GM04504 (cell line): ENCODE measurements at places on chromosomes 5 and 9.

DNA sequence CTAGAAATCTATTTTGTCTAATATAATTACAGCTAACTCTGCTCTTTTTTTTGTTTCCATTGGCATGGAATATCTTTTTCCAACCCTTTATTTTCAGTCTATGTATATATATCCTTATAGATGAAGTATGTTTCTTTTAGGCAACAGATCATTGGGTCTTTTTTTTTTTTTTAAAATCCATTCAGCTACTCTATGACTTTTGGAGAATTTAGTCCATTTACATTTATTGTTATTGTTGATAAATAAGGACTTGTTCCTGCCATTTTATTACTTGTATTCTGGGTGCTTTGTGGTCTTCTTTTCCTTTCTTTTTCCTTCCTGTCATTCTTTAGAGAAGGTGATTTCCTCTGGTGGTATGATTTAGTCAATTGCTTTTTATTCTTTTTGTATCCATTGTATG, 296.8 kb downstream of the SMARCA2 start:
- DNase-seq: no peak

GRCh38 chr5:163269624-163270023, 167.8 kb upstream of the CCNG1 start:
- no peak for DNase-seq

DNA sequence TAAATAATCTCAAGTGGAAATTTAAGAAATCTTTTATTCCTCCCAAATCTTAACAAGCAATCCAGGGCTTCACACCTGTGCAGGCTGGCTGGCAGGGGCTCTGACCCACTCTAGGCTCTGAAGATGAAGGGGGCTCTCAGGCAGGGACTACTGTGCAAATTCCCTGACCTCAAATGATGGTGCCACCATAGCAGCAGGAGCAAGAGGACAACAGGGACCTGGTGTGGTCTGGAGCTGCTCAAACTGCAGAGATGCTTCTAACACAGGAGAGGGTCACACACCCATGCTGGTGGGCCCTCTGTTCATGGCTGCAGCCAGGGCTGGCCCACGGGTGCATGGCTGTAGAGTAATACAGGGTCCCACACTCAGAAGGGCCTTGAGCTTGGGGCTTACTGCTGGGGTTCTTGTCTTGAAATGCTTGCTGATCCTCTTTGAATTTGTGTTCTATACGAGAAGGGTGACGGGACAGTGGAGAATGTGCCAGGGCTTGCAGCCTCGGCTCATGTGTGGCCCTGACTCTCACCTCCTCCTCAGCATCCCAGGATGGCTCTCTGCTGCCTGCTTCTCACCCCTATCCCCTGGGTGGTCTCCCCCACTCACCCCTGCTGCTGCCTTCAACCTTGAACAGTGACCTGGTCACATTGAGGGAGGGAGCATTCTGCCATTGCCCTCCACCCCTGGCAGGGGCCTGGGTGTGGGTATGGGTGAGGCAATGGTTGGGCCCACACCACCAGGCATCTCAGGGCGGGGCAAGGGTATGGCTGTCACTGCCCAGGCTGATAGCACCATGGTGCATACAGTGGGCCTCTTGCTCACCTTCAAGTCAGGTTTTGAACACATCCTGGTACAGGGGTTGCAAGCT, 191.7 kb downstream of the FSTL4 start:
- DNase-seq: no peak

DNA sequence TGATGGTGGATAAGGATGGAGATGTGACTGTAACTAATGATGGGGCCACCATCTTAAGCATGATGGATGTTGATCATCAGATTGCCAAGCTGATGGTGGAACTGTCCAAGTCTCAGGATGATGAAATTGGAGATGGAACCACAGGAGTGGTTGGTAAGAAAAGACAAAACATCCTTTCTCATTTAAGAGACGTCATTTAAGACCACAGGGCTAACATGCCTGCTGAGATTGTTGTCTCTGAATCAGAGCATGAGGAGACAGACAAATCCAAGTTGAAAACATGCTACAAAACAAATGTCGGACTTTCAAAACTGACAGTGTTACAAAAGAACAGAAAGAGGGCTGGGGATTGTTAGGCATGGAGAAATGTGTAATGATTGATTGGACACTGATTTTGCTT, 4.6 kb downstream of the CCT5 start:
- DNase-seq: no peak

GRCh38 chr5:33832404-33833236, 59.2 kb downstream of the ADAMTS12 start:
- DNase-seq: no peak

GRCh38 chr5:113219695-113220094, 215.1 kb downstream of the TSSK1B start:
- no peak for DNase-seq

- DNase-seq: no peak
Measured at GRCh38 chr5:103041071-103041676, 78.8 kb downstream of the GIN1 start.

- DNase-seq: no peak
Measured at GRCh38 chr5:112693301-112693700, 44.4 kb upstream of the APC start.

GRCh38 chr9:13478160-13478559, 198.7 kb upstream of the MPDZ start:
- DNase-seq: no peak

- no peak for DNase-seq
Measured at GRCh38 chr5:32360906-32361305, 48.2 kb upstream of the MTMR12 start.

DNA sequence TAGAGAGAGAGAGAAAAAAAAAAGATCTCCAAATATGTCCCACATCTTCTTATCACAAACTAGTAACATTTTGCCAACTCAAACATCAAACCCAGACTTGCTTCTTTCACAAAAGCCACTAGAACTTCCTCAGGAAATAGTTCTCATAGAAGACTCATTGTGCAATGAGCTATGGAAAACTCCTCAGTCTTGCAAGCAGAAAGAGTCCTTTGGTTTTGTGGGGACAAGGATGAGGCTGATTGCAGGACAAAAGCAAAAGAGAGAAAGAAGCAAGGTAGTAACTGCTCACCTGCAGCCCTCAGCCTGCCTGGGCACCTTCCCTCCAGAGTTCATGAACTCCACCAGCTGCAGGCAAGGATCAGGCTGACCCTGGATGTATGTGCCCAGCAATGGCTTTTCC, 399.0 kb downstream of the IRX1 start:
- DNase-seq: no peak

- DNase-seq: no peak
Measured at GRCh38 chr5:99807346-99807745, 727.8 kb upstream of the FAM174A start.

- DNase-seq: no peak
Measured at GRCh38 chr5:160133071-160133917, 14.0 kb upstream of the PWWP2A start.

DNA sequence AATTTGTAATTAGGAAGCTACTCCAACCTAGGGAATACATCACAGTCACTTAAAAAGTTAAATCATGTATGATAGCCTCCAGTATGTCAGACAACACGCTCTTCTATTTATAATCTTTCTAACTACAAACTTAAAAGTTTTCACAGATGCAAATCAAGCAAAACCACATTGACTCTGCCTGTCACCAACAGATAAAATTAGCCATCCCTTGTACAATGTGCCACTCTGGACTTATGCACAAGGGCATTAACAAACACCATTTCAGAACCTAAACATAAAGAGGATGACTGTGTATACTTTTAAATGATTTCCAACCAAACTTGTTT, 14.7 kb downstream of the ERP44 start:
- DNase-seq: no peak

GRCh38 chr5:150320044-150320613, 17.4 kb upstream of the ARSI start:
- peak; percentile 97 for DNase-seq

DNA sequence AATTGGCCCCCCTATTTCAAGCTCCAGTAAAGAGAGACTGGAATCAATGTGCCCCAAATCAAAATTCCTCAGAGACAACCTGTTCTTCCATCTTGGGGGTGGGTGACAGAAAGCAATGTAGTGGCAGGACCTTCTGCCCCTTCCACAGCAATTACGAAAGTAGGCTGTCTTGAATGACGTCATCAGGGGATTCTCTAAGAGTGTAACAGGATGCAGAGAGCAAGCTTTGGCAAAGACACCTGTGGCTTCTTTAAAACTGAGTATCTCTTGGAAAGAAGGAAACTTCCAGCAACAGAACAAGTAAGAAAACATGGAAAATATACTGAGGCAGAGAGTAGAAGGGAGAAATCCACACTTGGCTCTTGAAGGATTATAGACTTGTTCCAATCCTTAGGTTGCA, 247.6 kb upstream of the PDE4D start:
- no peak for DNase-seq

DNA sequence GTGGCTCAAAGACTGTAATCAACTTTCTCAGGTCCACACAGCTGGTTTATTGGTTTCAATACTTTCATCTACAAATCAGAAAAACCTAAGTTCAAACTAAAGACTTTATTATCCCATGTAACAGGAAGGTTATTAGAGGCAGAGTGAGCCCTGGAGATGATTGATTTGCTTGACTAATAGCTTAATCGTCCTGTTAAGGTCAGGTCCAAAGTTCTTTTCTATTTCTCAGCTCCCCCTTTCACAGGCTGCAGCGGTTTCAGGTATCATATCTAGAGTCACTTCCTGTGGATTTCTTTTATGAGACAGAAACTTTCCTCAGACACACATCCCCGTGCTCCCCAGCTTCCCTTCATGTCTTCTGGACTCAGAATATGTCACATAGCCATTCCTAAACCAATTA, 166.4 kb downstream of the PRELID2 start:
- DNase-seq: no peak

DNA sequence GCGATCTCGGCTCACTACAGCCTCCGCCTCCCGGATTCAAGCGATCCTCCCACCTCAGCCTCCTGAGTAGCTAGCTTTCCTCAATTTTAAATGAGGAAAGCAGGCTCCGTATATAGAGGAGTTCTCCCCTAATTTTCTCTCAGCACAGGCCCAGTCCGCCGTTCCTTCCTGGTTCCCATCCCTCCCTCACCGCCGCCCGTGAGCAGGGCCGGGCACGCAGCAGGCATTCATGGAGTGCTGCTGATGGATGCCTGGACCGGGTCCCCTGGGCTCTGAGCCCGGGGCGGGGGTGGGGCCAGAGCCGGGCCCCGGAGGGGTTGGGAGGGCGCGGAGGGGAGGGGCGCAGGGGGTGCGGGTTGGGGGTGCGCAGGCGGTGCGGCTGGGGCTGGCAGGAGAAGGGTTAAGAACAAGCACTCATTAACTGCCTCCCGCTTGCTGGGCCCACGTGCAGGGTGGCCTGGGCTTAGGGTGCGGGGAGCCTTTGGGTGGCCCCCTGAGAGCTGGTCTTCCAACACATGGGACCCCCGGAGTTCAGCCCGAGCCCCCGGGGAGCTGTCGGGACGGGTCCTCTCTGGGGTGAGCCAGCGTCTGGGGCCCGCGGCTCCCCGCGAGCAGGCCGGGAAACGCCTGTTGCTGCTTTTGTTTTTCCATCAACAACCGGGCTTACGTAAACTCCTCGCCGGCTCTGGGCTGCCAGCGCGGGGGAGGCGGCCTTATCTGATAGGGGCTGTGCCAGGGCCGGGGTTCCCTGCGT, 33.7 kb downstream of the LHX2 start:
- no peak for DNase-seq

- no peak for DNase-seq
Measured at GRCh38 chr5:164153469-164154172, 648.2 kb downstream of the MAT2B start.

GRCh38 chr9:77764894-77765780, 117.0 kb upstream of the GNA14 start:
- no peak for DNase-seq

- no peak for DNase-seq
Measured at GRCh38 chr9:18798508-18799290, 234.3 kb downstream of the SAXO1 start.

GRCh38 chr9:124884376-124884775, 22.4 kb downstream of the ARPC5L start:
- no peak for DNase-seq

GRCh38 chr5:150135557-150136304, 19.9 kb downstream of the PDGFRB start:
- no peak for DNase-seq

- no peak for DNase-seq
Measured at GRCh38 chr5:135846311-135846710, 11.8 kb downstream of the SLC25A48 start.

- no peak for DNase-seq
Measured at GRCh38 chr5:97544678-97545077, 361.6 kb upstream of the RIOK2 start.

DNA sequence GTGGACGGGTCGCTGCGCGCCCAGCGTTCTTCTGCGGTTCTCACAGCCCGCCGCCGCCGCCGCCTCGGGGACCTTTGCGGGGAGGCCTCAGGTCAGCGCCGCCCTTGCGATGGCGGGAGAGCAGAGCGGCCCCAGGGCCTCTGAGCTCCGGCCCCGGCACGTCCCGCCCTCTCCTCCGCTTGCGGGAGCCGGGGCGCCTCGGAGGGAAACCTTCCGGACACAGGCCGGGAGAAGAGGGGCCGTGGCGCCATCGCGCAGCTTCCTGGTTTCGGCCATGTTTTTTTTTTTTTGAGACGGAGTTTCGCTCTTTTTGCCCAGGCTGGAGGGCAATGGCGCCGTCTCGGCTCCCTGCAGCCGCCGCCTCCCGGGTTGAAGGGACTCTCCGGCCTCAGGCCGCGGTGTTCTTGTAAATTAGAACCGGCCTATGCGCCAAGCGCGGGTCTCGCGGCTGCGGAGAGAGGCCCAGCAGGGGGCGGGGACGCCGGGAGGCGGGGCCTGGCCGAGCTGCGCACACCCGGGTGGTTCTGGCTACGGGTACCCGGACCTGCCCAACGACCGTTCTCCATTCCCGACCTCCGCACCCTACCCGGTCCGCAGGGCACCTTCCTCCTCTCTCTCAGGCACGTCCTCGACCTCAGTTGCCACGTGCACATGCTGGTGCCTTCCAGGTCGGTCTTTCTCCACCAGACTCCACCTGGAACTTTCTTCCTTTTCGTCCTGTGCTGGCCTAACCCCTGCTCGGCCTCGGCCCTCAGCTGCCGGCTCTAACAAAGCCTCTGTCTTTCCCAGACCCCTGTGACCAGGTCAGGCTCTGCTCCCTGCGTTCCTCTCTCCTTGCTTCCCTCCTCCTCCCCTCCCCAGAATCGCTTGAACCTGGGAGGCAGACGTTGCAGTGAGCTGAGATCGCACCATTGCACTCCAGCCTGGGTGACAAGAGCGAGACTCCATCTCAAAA, 28.8 kb upstream of the MGAT1 start:
- peak; percentile 47 for DNase-seq

GRCh38 chr5:169168280-169168679, 132.7 kb downstream of the SLIT3 start:
- no peak for DNase-seq

DNA sequence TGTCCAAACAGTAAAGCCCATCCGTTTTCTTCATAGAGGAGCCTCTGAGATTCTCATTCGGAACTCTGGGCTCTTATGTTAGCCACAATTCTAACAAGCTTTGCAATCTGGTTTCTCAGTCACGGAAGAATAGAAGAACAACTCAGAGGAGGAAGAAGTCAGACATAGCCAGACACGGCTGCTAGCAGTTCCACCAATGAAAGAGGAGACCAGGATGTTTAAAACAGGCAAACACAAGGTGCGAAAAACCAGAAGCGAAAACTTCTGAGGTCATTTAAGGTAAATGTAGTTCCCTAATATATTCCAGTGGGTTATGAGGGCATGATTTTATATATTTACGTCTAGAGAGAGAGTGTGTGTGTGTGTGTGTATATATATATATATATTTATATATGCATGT, 34.1 kb upstream of the GDNF start:
- DNase-seq: no peak
